Mesenteric fat pad (tissue), 1 donor: ENCODE measurements at places on chromosomes 11 and 22. TPM values are rescaled to one million over a fixed set of nuclear protein-coding genes. Genes with fewer than 3 reads are reported as not detected.

DNA sequence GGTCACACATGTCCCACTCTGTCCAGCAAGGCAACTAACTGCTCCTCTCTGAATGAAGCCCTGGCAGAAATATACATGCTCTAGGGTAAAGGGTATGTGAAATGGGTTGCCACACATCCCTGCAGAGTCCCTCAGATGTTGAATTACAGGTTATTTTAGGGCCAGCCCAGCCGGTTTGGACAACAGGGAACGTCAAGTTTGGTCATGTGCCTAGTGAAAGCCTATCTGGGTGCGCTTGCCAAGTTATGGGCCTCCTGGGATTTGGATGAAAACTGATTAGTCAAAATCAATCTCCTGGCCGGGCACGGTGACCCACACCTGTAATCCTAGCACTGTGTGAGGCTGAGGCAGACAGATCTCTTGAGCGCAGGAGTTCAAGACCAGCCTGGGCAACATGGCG, 10.4 kb downstream of the AP1B1 start:
- peak; percentile 51 for DNase-seq

- DNase-seq, result no peak
Observed at GRCh38 chr11:83801799-83802198, 515.6 kb upstream of the CCDC90B start.

The OR2D3 gene
- not detected for total RNA-seq

DNA sequence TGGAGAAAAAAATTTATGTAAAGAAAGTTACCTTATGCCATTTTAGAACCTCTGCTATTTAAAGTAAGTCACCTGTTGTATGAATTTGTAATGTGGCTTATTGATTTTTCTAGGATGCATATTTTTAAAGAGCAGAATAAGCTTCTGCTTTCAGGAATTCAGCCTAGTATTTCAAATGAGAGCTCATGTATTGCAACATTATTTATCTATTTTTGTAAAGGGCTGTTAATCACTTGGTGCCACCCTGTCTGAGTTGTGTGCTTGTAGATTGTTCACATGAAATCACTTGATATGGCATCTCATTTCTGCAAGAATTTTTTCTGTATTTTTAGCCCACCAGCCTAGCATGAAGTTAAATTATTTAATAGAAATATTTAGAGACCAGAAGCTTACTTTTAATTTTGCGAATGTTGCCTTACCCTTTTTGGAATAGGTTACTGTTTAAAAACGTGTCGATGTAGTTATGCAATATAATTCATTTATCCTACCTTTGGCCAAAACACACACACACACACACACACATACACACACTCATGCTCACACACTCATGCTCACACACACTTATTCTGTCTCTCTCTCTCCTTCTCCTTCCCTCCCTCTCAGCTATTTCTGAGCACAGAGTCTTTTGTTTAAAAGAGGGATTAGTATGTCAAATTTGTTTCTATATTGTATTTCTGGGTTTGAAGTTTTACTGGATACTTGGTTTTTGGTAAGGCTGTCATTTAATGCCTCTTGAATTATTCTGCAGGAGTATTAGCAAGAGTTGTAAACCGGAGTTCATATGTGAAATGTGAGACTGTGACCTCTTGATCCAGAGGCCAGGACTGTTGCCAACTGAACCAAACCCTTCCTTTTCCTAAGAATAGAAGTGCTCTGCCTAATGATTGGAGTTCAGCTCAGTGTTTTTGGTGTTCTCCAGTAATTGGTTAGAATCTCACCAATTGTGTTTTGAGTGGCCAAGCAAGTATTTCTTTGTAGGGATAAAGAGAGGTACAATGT, 34.4 kb downstream of the YAP1 start:
- no peak for DNase-seq

The MIOX gene
- not detected for total RNA-seq

DNA sequence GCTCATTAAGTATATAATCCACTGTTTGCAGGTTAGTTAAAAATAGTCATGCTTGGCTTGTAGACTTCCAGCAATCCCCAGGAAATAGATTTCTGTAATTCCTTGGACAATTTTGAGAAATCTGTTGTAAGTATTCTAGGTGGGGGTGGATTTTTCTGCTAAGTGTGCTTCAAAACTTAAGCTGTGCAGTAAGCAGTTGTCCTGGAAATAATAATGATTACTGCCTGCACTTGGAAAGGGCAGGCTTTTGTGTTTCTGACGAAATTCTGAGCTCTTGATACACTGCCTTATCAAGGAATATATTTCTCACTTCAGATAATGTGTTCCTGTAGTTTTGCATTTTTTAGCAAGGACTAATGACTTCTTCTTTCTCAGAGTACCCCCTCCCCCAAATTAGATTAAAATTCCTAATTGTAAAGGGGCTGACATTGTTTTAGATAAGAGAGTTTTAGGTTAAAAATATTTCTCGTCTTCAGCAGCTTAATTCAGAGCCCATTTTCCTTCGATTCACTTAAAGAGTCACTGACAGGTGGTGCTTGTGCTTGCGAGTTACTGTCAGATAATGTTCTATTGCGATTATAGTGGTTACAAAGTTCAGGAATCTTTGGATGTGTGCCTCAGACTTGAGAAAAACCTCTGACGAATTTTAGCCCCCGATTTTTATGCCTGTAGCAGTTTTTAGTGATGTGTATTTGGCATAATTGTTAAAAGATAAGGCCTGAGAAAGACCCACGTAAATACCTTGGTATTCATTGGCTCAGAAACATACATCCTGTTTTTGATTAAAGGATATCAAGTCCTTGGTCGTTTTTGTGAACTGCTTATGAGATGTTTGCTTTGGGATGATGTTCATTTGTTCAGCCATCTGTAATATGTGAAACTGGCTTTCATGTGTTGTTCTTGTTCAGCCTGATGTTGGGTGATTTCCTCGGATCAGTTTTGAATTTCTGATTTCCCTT, 120.5 kb downstream of the HIPK3 start:
- no peak for DNase-seq

- DNase-seq, result no peak
Observed at GRCh38 chr11:16857186-16857585, 118.7 kb downstream of the C11orf58 start.

The PHLDA2 gene
- total RNA-seq, result 6.8 TPM

The SCN4B gene
- total RNA-seq, result 2.3 TPM

The LIMK2 gene
- 52.1 TPM for total RNA-seq

GRCh38 chr22:47154621-47155081, 392.2 kb downstream of the TBC1D22A start:
- DNase-seq, result no peak

DNA sequence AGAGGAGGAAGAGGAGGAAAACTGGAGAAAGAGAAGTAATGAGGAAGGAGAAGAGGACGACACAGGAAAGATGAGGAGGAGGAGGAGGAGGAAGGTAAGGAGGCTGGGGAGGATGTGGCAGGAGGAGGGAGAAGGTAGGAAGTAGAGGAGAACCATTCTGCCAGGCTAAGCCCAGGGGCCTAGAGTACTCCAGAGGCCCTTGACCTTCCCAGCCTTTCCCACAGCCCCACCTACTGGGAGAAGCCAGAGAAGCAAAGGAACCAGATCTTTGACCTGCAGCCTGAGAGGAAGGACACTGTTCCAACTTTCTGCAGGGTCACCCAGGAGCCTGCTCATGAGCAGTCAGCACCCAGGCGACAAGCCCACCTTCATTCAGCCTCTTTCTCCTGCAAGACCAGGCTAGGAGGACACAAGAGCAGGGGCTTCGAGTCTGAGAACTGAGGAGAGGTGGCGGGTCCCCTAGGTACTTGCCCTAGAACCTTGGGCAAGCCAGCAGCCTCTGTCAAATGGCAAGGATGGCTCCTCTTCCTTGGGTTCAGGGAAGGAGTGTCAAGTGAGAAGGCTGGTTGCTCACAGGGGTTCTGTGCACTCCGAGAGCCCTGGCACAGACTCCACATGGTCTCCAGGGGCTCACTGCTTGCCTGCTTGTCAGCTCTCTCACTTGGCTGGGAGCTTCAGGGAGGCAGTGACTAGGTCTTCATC, 27.9 kb upstream of the OAF start:
- DNase-seq, result peak; percentile 60

- no peak for DNase-seq
Observed at GRCh38 chr11:73121692-73122091, 20.4 kb downstream of the FCHSD2 start.

DNA sequence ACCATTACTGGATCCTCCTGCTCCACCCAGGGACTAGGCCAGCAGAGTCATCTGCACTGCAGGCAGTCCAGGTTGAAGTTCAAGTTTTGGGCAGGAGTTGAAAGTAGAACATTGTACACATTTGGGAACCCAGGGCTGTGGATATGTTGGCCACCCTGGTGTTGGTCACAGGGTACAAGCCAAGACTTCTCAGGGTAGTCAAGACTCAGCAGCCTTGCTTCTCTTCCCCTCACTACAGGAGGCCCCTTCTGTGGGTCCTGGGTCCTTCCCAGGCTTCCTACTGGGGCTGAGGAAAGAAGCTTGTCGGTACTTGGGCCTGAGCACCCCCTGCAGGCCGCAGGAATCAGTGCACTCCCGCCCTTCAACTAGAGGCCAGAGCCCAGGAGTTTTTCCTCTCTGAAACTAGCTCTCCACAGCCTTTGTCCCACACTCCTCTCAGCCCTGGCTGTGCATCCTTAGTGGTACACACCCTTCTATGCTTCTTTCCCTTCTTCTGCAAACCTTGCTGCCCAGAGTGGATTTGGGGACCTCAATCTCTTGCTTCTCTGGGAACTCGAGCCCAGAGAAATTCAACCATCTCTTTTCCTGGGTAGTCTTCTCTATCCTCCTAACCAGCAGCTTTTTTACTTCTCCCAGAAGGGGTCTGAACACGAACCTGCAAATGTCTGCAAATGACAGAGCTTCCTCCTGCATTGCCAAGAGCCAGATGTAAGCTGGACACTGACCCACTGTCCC, 2.6 kb upstream of the HPX start:
- DNase-seq, result no peak

DNA sequence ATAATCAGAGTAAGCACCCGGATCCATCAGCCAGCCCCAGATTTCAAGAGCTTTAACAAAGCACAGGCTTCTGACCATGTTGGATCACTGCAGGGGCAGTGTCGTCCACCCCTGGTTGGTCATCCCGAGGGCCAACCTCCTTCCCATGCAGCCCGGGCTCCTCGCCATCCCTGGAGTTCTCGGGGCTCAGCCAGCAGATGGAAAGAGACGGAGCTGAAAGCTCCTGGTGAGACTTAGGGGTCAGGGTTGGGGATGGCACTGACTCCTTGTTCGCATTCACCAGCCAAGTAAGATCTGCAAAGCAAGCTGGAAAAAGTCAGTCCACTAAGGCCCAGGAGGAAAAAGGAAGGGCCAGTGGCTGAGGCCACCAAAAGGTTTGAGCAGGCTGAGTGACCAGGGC, 888.9 kb downstream of the BRD1 start:
- peak; percentile 53 for DNase-seq

GRCh38 chr11:26703411-26704191, 18.3 kb downstream of the SLC5A12 start:
- no peak for DNase-seq

GRCh38 chr11:107859459-107860239, 1.1 kb upstream of the SLC35F2 start:
- DNase-seq, result peak; percentile 83
